ENCODE measurements at places on chromosomes 12 and 14.

DNA sequence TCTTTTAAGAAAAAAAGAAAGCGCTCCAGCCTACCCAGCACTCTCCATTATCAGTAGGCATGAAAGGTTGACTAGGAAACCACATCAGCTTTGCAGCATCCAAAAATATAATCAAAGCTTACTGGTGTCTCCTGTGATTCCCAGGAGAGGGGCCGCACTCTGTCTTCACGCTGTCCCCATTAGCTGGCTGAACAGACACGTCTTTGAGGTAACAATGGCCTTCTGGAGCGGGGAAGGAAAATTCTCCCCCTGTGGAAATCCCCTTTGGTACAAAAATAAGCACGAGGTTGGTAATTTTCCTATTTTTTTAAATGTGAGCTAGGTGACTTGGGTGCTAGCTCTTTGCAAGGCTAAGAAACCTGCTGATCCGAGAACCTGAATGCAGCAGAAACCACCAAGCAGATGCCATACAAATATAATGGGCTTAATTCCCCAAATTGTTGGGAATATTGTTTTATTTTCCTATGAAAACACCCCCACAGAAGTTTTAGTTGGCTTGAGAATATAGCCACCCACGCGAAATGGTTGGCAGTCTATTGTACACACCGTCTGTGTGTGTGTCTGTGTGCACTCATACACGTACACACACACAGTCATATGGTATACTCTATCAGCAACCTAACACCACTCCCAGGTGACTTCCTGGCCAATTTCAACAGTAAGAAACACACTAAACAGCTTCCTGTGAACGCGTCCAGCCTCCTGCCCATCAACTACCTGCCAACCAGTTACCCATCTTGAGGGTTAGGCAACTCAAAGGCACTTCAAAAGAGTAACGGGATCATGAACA lies 71.2 kb downstream of the KSR2 start:
- DNase-seq, result no peak

GRCh38 chr12:123106640-123107359 lies 44.1 kb downstream of the PITPNM2 start:
- DNase-seq, result peak; percentile 78

DNA sequence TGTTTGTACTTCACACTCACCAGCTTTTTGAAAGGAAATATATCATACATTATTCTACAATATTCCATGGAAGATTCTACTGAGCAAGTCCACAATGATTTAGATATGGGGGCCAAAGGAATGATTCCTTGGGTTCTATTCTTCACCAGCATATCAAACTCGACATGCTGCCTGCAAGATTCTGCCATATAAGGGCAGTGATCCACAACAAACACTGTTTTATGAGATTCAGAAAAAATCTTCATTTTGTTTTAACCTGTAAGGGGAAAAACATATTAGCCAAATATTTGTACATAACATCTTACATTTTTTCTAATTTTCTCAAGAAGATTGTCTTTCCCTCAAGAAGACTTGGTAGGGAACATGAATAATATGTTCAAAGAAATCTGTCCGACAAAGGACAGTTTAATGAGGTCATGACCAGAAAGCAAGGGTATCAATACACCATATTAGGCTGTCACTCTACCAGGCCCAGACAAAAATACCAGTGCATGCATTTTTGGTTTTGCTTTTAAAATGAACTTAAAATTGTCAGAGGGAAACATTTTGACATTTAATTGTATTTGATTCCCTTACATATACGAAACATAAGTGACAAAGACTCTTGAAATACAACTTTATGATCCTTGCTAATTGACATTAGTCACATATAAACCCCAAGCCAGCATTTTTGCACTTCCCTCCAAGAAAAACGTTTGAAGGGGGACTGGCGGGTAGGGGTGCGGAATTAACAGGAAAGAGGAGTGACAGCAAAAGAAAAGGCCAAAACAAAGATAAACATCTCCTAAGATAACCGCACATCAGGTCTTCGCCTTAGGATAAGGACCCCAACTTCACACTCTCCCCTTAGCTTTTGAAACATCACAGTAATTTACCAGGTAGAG lies 980 bp downstream of the INTS13 start:
- peak; percentile 11 for DNase-seq

- DNase-seq, result peak; percentile 74
Measured at GRCh38 chr12:6632026-6632983, 3.5 kb downstream of the LPAR5 start.

- DNase-seq, result no peak
Measured at GRCh38 chr12:57178213-57178612, 30.8 kb upstream of the LRP1-AS start.

DNA sequence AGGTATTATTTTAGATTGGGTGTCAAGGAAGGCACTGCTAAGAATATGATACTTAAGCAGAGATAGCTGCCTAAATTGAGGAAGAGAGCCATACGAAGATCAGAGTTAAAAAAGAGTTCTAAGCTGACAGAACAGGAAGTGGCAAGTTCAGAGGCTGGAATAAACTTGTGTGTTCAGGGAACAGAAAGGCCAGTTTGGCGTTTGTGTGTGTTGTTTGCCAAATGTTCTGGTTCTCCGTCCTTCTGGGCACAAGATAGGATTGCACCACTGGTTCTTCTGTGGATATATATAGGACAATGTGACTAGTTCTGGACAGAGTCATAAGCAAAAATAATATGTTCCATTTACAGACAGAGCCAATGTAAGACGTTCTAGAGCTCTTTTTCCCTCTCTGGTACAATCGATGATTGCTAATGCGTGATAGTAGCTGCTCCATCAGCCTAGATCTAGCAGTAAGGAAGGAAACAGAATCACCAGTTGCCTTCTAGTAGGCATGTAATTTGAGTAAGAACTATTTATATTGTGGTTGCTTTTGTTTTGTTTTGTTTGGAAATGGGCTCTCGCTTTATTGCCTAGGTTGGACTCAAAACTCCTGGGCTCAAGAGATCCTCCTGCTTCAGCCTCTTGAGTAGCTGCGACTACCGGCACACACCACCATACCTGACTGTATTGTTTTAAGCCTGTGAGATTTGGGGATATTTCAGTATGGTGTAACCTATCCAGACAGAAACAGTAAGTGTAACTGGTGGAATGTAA lies 7.4 kb downstream of the BBS10 start:
- DNase-seq, result no peak

- DNase-seq, result peak; percentile 17
Measured at GRCh38 chr12:110704750-110705149, 15.8 kb upstream of the HVCN1 start.

- no peak for DNase-seq
Measured at GRCh38 chr12:39354955-39355354, 88.0 kb downstream of the KIF21A start.

- DNase-seq, result no peak
Measured at GRCh38 chr14:29161593-29161992, 395.0 kb downstream of the FOXG1 start.

DNA sequence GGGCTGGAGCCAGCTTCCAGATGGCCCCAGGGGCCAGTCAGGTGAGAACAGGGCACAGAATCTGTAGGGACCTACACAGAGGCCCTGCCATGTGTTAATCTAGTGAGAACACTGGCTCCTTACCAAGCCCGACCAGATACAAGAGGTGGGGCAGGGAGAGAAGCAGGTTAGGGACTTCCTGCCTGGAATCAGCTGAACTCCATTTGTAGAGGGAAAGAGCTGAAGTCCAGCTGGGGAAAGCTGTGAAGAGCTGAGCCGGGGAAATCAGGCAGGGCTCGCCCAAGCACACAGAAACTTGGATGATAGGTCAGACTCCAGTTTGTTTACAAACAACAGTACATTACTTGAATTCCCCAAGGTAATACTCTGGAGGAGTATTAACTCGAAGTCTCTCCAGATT lies 46.7 kb downstream of the PTGER2 start:
- no peak for DNase-seq

- DNase-seq, result no peak
Measured at GRCh38 chr12:80200414-80200813, 101.1 kb downstream of the OTOGL start.

GRCh38 chr14:35319509-35319908 lies 27.3 kb downstream of the PSMA6 start:
- no peak for DNase-seq

- peak; percentile 28 for DNase-seq
Measured at GRCh38 chr12:30847259-30847658, 79.3 kb upstream of the TSPAN11 start.

DNA sequence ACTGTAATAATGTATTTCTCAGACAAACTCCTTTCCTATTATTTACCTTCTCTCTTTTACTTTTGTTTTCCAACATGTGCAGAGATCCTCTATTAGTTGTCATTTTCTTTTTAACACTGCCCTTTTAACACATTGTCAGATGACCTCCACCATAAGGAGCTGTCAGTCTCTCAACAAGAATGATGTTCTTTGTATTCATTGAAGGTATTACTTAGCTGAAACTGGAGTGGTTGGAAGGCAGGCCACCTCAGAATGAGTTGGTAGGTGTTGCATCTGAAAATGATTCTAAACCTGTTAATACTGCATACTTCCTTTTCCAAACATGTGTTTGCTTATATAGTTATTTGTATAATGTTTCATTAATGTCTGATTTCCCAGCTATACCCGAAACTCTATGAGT lies 16.9 kb downstream of the TMEM117 start:
- no peak for DNase-seq

GRCh38 chr12:64120568-64120967 lies 101.5 kb downstream of the KICS2 start:
- no peak for DNase-seq

DNA sequence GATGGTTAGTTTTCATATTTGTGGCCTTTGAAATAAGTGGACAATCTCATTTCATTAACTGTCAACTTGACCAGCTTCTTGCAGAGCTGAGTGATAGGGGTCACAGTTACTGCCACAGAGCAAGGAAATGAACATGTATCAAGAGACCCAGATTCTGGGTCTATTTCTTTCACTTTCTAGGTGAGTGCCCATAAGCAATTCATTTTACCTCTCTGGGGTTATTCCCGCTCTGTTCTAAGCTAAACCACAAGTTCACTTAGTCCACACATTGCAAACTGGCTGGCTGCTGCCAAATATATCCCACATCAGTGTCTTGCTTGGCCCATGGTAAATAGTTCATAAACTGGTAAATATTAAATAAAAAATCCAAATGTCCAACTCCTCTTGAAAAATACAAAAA lies 29.9 kb downstream of the GPHB5 start:
- no peak for DNase-seq

- DNase-seq, result no peak
Measured at GRCh38 chr14:102352213-102352612, 10.5 kb downstream of the CINP start.

GRCh38 chr12:101924618-101925017 lies 47.2 kb downstream of the DRAM1 start:
- no peak for DNase-seq

GRCh38 chr12:109695416-109695815 lies 18.2 kb upstream of the FAM222A start:
- no peak for DNase-seq

GRCh38 chr12:98262902-98263301 lies 252.5 kb upstream of the TMPO start:
- DNase-seq, result no peak

DNA sequence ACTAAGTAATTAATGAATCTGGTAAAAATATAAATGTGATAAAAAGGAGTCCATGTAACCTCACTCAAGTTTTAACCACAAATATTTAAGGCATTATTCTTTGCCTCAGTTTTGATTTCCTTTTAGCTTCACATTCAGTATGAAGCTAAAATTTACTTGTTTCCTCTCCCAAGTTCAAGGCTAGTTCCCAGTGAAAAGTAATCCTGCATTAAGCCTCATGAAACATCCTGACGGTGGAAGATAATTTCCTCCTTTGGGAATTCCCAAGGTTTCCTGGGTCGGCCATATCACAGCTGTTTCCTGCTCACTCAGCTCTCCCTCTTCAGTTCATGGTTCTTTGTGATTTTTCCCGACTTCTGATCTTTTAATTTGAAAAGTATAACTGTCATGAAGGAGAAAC lies 1256.8 kb upstream of the FLRT2 start:
- no peak for DNase-seq
